ENCODE measurements at places on chromosomes 6 and 20.

GRCh38 chr6:163543321-163543720 lies 128.8 kb downstream of the QKI start:
- DNase-seq = no peak

- no peak for DNase-seq
Observed at GRCh38 chr6:149063468-149063867, 254.0 kb upstream of the TAB2 start.

GRCh38 chr6:146664871-146665360 lies 66.1 kb downstream of the ADGB start:
- no peak for DNase-seq

- DNase-seq = no peak
Observed at GRCh38 chr20:5539691-5540090, 210.5 kb upstream of the SHLD1 start.

GRCh38 chr20:34579979-34580940 lies 21.7 kb downstream of the MAP1LC3A start:
- no peak for DNase-seq

DNA sequence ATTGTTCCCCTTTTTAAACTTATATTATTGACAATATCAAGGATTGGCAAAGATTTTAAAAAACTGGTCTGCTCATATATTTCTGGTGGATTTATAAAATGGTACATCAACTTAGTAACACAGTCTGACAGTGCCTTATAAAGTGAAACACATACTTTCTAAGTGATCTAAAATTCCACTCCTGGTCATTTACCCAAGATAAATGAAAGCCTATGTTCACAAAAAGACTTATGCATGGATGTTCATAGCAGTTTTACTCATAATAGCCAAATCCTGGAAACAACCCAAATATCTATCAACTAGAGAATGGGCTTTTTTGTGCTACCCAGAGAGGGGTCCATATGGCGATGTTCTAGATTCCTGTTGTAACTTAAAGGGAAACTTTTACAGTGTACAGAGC lies 222.4 kb upstream of the FAM83B start:
- DNase-seq = no peak

- no peak for DNase-seq
Observed at GRCh38 chr20:46709055-46709458, 392 bp upstream of the SLC2A10 start.

GRCh38 chr6:73145690-73146089 lies 79.6 kb downstream of the KHDC1L start:
- DNase-seq = no peak

GRCh38 chr6:96545882-96546281 lies 17.0 kb upstream of the FHL5 start:
- DNase-seq = no peak

DNA sequence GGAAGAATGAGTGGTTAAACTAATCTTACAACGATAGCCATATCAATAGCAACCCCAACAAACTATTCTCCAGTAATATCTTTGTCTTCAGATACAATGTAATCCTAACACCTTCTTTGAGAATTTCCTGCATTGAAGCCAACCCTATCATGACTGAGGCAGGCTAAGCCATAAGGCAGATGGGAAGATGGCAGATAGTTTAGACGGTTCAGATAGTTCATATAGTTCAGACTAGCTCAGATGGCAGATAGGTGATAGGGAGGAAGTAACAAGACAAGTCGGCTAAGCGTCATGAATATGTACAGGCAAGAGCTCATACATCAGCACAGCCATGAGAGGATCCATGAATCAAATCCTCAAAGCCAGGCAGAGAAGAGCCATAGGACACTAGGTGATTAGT lies 39.1 kb upstream of the BEND6 start:
- DNase-seq = no peak

DNA sequence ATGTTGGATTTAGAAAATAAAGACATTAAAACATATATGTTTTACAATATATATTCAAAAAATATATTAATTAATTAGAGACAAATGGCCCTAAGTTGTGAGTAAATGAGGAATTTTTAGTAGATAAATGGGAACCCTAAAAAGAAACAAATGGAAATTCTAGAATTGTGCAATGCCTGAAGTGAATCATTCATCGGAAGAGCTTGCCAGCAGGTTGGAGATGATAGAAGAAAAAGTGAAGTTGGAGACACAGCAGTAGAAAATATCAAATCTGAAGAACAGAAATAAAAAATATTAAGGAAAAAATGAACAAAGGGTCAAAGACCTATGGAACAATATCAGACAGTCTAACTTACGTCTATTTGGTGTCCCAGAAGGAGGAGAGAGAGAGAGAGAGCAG lies 109.4 kb upstream of the NEDD9 start:
- no peak for DNase-seq

DNA sequence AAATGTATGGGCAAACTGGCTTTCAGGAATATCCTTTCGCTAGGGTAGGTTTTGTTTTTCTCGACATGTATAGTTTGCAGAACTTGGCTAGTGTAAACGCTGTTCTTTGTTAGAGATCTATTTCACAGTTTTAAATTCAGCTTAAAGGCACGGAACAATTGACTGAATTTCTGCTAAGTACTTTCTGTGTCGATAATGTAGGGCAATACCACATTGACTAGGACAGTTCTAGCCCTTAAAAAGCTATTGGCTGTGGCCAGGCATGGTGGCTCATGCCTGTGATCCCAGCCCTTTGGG lies 92.8 kb downstream of the CEP57L1 start:
- no peak for DNase-seq

GRCh38 chr20:41154436-41155176 lies 17.3 kb downstream of the PLCG1 start:
- no peak for DNase-seq

Data from GOT3 (cell line).